ENCODE measurements at places on chromosomes 2 and 18.

DNA sequence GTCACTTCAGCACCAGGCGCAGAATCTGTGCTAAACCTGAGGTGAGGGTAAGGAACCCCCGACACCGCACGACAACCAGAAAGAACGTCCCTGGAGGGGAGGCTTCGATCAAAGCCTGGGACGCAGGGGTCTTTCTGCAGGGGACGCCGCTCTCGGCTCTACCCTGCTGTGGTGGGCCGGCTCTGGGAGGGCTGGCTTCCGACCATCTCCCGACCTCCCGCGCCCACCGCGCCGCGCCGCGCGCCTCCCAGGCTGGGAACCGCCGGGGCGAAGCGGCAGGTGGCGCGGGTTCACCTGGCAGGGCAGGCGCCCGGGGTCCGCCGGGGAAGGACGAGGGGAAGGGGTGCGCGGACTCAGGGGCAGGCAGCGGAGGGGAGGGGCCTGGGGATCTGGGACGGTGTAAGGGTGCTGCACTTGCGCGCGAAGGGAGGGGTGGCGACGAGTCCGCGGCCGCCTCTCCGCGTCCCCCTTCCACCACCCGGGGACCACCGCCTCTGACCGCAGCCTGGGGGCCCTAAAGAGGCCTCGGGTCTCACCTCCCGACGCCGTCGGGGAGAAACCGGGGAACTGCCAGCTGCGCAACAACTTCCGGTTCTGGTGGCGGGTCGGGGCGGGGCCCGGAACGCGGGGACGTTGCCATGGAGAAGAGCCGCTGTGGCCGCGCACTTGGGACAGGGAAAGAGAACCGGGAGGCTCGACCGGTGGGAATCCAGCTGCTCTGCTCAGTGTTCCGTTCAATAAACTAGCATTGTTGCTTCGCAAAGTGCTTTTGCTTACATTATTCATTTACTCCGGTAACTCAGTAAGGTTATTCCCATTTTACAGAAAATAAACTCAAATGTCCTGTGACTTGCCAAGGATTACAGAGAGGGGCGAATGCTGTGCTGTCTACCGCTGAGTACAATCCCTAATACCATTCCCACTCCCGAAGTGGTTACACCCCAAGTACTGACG, at the start of gene ZNF396:
ZNF396 (minus strand) TSS at position 596 of the 954 bp plus-strand sequence. CDS start 3,045 bp downstream, outside the sequence.
- DNase-seq = peak; percentile 73

DNA sequence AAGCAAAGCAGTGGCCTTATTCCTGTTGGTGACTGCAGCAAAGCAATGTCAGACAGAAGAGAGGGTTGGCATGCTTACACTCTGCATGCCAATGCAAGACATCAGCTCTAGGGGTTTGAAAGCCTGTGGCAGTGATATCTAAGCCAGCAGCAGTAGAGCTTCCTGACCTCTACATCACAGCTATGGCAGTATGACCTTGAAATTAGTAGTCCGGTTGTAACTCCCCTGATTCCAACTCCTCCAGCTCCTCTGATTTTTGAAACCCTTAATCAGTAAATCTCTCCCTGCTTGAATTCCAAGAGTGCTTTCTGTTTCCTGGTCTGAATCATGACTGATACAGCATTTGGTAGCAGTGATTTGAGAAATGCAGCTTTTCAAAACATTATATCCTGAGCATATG, 60.0 kb upstream of the LRP1B start:
- no peak for DNase-seq

DNA sequence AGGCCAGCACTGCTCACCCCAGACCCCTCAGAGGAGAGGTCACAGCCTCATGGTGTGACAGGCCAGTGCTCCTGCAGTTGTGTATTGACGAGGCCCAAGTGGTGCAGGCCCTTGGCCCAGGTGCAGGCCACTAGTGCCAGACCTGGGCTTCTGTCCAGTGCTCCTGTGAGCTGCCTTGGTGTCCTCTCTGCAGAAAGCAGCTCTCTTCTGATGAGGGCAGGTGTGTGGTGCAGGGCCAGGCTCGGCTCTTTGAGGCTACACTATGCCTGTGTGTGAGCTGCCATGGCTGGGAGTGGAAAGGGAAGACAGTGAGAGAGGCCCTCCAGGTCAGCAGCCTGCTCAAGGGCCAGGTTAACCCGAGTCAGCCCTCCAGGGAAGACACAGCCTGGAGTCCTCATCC, 17.1 kb downstream of the EHD3 start:
- no peak for DNase-seq

DNA sequence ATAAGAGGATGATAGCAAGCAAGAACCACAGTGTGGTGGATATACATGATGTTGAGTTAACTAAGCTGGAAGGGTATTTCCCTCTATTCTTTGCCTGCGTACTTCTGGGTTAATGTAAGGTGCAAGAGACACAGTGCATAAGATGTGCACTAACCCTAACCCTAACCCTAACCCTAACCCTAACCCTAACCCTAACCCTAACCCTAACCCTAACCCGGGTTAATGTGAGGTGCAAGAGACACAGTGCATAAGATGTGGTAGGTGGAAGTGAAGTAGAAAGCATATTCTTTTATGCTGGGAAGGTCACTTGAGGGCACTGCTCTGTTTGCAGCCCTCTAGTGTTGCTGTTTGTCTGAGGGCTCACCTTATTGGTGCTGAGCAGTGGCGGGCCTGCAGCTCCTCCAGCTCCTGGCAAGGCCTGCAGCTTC, 181.5 kb upstream of the ITGA4 start:
- DNase-seq = no peak
